Left lung (tissue), 14 donors: ENCODE measurements at places on chromosomes 4 and X. TPM values are rescaled to one million over a fixed set of nuclear protein-coding genes. Genes with fewer than 3 reads are reported as not detected.

GRCh38 chr4:162010362-162010761 lies 153.4 kb downstream of the FSTL5 start:
- no peak for DNase-seq

GRCh38 chrX:71224098-71224708 lies 1.2 kb downstream of the GJB1 start:
- no peak for DNase-seq

- DNase-seq: no peak
Observed at GRCh38 chr4:145098675-145099037, 545 bp downstream of the ABCE1 start.

DNA sequence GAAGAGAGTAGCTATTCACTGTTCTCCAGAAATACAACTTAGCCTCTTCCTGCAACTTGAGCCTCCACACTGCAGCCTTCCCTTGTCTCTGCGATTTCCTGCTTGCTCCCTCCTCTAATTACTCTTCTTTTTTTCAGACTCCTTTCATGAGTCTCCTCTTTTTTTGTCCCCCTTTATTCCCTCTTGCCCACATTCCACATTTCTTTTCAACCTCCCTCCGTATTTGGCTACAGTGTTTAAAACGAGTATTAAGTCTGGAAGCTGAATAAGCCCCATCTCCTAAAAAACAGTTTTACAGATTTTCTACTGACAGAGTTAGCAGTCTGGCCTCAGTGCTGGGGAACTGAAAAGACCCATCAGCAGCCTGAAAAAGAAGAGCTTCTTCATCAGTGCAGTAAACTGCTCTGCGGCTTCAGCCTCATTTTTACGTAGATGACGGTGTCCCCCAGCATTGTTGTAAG lies 141.5 kb downstream of the TENM3 start:
- DNase-seq: peak; percentile 17

GRCh38 chrX:50707405-50707804 lies 106.6 kb downstream of the SHROOM4 start:
- no peak for DNase-seq

GRCh38 chrX:53287493-53288138 lies 6.2 kb upstream of the IQSEC2 start:
- no peak for DNase-seq

DNA sequence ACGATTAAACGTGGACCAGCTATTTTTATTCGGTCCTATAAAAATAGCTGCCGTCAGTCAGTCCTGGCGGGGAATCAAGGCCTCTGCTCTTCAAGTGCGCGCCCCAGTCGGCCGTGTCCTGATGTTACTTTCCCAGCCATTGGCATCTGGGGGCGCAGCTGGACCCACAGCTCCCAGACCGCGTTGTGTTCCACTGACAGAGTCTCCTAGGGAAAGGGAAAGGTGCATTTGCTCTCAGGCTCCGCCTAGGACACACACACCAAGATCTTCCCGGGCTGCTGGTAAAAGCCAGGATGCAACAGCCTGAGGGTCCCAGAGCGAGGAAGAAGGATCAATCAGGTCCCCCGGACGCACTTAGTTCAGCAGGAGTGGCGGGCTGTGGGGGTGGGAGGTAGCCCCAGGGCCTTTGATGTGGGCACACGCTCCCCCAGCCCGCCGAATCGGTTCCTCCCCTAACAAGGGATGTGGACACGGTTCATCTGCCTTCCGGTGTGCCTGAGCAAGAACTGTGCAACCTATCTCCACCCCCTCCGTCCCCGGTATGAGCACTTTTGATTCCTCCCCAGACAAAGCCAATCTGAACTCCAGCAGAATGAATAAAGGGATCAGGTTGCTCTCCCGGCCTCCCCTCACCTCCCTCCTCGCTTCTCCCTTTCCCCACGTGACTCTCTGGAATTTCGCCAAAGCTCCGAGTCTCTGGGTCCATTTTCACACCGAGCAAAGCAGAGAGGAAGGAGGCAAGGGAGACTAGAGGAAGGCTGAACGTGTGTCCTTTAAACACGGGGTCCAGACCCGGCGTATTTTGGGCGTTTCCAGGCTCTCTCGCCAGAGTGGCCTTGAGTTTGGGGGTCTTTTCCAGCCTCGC lies 626 bp upstream of the FRAS1 start:
- DNase-seq: peak; percentile 65

DNA sequence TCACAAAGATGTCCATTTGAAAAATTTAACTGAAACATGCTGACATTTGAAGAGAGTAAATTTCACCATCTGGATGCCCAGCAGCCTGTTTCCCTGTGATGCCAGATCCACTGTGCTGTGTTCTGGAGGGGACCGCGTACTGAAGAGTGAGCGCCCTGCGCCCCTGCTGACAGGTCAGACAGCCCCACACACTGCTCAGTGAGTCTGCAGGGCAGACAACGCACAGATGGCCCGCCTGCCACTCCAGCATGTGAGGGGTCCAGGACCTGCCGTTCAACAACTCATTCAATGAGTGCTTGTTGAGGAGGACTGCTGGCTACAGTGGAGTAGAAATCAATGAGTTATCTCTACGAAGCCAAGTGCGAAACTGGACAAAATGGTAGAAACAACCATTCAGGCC lies 49.2 kb downstream of the FGFRL1 start:
- no peak for DNase-seq

DNA sequence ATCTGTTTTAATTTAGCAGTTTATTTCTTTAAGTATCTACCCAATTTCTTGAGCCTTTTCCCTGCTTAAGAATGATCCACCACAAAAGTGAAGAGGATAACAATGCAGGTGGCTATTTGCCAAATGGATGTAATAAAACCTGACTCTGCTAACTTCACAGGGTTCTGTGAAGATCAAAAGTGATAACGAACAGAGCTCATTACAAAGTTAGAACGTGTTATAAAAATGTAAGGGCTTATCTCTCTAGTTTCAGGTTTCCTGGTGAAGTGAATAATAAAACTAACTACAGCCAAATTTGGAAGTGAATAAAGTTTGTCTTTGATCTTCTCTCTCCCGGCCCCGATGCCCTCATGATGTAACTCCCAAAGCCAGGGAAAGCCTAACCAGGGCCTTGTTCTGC lies 497.9 kb downstream of the SMARCA1 start:
- no peak for DNase-seq

DNA sequence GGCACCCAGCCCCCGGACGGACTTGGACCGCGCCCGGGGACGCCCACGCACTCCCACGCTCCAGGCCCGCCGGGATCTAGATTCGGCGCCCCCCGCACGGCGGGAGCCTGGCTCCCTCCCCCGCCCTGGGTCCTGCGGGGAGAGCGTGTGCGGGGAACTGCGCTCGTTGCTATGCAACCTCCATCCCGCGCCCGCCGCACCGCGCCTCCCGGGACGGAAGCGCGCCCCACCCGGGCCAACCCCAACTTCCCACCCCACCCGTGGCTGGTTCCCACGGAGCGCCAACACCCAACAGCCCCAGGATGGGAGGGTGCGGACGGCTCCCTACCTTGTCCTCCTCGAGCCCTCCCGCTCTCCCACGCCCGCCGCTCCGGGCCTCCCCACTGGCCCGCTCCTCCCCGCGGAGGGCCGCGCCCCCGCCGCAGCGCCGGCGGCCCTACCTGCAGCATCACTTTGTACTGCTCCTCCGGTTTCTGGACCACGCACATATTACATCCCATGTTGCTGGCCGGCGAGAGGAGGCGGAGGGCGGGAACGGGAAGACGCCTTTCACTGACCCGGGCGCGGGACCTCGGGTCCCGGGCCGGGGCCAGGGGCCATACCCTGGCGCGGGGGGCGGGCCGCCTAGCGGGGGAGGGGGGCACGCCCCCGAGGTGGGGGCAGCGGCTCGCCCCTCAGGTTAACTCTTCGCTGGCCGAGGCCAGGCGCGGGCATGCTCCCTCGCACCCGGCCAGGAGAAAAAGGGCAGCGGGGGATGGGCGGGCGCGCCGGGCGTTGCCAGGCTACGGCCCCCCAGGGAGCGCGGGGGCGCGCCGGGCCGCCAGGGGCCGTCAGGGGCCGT lies at the start of gene PDZD4:
Gene PDZD4, minus strand, starts transcription at position 746 of the 841 bp plus-strand sequence. Its CDS starts 246 bp downstream, at position 500.
- DNase-seq: no peak

DNA sequence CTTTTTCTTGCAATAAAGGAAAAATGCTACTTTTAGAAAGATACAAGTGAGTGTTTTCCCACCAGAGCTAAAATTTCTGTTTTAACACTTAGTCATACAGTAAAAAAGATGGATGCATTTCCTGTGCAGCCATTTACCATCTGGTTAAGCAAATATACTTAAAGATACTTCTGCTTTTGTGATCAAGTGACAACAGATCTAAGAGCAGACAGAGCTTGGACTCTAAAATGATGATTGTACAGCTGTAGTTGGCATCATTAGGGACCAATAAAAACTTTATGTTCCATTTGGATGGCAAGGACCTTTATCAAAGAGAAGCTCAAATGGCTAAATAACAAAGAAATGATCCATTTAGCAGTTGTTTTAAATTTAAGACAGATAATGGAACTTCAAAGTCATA lies 270.8 kb downstream of the FSTL5 start:
- DNase-seq: no peak

GRCh38 chr4:167221084-167221483 lies 13.2 kb downstream of the SPOCK3 start:
- DNase-seq: no peak

DNA sequence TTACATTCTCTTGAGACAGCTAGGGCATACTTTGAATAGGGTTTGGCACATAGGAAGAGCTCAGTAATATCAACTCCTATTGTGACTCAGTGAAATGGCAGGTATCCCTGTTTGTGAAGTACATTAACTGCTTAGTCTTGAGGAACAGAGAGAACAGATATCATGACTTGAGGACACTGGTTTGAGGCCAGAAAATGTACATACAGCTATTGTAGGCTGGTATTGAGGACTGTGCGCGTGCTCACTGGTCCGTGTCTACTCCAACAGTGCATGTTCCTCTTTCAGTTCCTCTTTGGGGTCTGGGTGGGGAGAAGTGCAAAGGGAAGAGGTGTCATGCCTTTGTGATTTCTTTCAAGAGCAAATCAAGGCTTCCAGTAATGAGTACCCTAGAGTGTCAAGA lies 34.6 kb upstream of the TBC1D9 start:
- no peak for DNase-seq

DNA sequence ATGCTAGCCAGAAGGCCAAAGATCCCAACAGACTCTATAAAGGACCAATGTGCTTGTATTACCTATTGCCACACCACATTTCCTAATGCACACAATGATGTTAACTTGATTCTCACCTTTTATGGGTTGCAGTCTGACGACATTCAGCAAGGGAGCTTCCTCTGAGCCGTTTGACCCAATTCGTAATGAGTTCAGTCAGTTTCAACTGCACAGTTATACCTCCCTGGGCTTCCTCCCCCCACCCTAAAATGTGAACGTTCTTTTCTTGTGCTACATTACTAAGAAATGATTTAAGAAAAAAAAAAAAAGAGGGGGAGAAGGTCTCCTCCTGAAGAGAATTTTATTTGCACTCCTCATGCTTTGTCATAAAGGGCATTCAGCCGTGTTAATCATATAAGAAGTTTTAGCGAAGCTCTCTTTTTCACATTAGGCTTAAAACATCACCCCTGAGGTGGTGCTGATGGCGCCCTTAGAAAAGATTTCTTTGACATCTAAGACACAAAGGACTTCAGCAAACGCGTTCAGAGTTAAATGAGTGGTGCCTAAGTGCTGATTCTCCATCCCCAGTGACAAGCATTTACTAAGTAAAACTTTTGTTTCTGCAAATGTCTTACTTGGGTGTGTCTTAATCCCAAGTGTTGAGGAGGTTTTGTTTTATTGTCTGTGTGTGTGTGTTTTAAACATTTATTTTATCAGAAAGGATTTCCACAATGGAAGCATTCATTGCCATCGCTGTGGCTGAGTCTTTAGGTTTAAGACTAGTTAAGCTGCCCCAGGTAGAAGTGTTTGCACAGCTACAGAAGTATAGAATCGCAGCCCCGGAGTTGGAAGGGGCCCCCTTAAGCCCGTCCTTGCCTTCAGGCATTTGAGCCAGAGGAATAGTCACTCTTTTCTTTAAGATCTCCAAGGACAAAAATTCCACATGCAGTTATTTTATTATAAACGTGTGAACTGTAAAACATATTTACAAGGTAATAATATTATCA lies 15.2 kb upstream of the GPC3 start:
- DNase-seq: no peak

DNA sequence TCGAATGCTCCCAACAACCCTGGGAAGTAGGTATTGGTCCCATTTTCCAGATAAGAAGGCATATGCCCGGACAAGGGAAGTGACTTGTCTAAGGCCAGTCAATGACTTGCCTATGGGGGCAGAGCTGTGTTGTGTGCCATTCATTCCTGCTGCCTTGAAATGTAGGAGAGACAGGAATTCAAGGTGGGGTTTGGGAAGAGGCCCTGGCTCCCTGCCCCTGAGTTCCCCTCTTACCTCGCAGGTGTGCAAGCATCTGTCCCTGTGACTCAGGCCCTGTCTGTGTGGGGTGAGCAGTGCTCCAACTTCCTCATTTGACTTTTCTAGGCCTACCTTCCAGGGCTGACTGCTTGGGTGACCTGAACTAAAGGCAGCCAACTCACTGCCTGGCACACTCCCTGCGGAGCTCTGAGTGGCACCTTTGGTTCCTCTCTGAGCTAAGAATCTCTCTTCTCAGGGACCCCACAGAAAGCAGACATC lies 5.1 kb downstream of the EFNB1 start:
- DNase-seq: no peak

- DNase-seq: no peak
Observed at GRCh38 chr4:42554072-42554471, 102.8 kb downstream of the ATP8A1 start.

GRCh38 chr4:184950117-184950830 lies 68.0 kb upstream of the HELT start:
- no peak for DNase-seq

The GLUD2 gene
- polyA plus RNA-seq: 4.2 TPM

The CYSLTR1 gene
- polyA plus RNA-seq: 1.8 TPM

The EMCN gene
- 34.8 TPM for polyA plus RNA-seq

The HTR2C gene
- 0.17 TPM for polyA plus RNA-seq

The PPP2R2C gene
- polyA plus RNA-seq: 0.50 TPM

The TDO2 gene
- polyA plus RNA-seq: 28.5 TPM

The TRIM2 gene
- polyA plus RNA-seq: 80.8 TPM

The FHDC1 gene
- polyA plus RNA-seq: 10.2 TPM
